ENCODE measurements at places on chromosomes 1 and 21.

DNA sequence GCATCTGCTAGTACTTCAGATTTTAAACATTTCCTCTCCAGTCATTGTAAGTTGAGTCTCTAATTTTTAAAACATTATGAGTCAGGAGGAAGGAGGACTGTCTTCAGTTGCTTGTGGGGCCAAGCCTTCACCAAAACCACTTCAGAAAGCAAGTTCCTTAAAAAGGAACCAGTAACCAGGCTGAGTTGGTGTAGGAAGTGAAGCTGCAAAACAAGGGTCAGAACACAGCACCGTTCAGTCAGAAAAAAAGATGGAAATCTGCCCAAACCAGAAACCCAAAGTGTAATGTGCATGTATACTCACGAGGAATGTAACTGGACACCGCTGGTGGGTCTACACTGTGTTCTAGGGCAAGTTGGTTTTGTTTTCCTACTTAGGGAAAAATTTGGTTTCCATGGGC is 402.1 kb downstream of the SETD4 start:
- no peak for DNase-seq

DNA sequence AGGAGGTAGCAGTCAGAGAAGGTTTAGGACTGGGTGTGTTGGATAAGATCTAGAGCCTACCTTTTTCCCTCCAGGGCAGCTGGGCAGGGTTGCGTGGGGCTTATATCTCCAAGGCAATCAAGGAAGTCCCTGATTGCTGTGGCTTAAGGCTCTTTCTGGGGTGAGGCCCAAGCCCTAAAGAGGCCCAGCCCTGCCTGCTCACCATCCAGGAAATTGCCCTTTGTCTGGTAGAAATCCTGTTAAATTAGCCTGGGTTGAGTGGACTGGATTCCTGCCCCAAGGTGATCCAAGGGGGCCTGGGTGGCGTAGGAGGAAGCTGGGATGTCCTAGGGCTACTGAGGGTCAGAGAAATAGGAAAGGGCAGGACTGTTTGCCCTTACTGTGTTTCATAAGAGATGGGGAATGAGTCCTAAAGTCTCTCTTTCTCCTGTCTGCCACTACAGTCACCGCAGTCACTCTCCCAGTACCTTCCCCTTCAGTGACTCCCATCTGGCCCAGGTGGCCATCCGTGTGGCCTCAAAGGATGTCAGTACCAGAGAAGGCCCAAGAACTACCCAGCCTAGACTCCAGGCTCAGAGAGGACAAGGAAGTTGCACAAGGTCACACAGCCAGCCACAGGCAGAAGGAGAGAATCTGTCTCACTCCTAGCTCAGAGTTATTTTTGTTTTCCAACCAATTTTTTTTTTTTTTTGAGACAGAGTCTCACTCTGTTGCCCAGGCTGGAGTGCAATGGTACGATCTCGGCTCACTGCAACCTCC is 25.8 kb downstream of the MFSD2A start:
- peak; percentile 44 for DNase-seq

DNA sequence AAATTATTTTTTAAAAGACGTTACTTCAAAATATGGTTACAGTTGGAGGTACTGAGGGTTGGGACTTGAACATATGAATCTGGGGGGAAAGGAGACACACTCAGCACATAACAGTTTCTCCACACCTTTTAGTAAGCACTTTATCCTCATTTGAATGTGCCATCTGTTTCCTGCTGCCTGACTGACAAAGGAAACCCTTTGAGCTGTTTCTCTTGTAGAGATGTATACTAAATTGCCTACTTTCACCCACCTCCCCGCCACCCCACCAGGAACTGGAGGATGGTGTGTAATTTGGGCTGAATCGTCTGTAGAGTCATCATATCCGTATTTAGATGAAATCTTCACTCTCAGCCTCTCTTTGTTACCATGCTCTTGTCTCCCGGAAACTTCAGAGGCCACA is 108.1 kb downstream of the KAZN start:
- DNase-seq: no peak

DNA sequence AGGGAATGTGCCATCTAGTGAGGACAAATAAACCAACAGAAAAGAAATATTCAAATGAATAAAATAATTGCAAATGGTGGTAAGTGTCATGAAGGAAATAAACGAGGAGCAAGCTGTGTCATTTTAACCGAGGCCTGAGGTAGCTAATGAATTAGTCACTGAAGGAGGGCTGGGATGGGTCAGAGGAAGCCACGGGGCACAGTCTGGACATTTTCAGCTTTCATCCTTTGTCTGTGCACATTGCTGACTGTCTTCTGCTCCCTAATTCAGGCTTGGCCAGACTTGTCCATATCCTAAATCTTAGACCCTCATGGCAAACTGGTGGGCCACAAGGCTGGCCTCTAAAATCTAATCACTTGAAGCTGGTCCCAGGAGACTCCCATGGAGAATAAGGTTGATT is 138.4 kb downstream of the RHOU start:
- no peak for DNase-seq

DNA sequence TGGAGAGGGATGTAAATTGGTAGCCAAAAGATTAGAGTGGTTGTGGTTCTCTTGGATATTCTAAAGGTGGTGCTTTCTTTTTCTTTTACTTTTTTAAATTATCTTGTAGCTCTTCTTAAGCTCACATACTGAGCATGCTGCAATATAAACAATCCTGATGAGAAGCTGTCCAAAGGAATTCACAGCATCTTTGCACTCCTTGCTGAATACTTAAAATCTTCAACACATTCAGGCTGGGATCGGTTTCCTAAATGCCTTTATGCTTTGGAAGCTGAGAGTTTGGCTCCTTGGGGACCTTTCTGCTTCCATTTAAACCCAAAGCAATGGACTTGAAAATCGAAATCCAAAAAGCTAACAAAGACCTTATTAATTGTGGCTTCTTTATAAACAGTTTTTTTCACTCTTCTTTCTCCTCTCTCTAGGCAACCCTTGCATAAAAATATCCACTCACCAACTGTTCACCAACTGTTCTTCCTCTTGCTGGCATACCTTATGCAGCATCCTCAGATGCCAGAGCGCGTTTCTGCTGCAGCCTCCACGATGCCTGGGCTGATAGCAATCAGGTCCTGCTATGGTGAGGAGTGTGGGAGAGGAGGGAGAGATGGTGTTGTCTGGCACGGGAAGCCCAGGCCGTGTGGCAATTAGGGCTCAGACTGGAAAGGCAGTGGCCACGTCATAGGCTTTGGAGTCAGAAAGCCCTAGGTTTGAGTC is 535.8 kb upstream of the DAB1 start:
- no peak for DNase-seq
